Esophagus (tissue), 2 donors: ENCODE measurements at places on chromosomes 3 and 15. TPM values are rescaled to one million over a fixed set of nuclear protein-coding genes. Genes with fewer than 3 reads are reported as not detected.

Gene ADAMTS9
- polyA plus RNA-seq, result 3.3 TPM

Gene PLAAT1
- polyA plus RNA-seq, result 3.6 TPM

Gene VEPH1
- polyA plus RNA-seq, result 0.07 TPM

Gene ANKUB1
- not detected for polyA plus RNA-seq

Gene MEX3B
- polyA plus RNA-seq, result 0.42 TPM

Gene PARL
- polyA plus RNA-seq, result 59.6 TPM

Gene DNAJC17
- polyA plus RNA-seq, result 51.3 TPM

Gene CSPG5
- 0.12 TPM for polyA plus RNA-seq

Gene SLCO3A1
- 18.5 TPM for polyA plus RNA-seq

Gene CELF6
- 1.0 TPM for polyA plus RNA-seq
